BE2C (cell line): ENCODE measurements at places on chromosomes 6 and 20.

DNA sequence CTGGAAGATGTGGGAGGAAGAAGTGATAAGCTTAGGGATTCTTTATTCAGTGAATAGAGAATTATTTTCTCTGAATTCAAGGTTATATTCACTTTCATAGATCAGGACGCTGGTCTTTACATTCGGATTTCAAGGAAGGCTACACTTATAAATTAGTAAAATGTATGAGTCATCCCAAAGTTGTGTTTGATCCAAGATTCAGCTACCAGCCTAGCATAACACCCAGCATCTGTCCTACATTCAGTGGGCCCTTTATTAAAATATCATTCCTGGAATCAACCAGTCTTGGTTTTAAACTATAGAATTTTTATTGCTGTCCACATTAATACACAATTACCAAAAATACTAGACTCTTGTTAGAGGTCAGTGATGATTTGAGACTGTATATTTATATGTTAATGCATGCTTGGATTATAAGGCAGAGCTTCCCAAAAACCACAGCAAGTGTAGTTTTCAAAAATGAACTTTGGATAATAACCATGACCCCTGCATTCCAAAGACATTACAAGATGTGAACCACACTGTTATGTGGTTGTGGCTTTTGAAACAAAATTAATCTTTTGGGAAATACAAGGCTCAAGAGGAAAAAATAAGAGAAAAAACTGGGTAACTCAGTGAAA, 210.7 kb upstream of the CNR1 start:
- no peak for DNase-seq

DNA sequence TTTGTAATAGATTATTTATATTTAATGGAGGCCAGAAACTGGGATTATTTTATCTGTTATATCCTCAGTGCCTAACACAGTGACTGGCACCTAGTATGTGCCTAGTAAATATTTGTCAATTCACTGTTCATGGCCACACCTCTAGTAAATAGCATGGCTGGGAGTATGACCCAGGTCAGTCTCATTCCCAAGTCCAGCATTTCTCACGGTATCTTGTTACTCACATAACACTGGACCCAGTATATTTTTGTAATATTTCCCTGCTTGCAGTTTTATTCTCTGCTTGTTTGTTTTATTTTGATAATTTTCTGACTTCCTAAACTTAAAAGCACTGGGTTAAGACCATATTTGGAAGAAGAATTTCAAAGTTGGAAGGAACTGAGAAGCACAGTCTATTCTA, 47.7 kb downstream of the CTNNBL1 start:
- DNase-seq = no peak

DNA sequence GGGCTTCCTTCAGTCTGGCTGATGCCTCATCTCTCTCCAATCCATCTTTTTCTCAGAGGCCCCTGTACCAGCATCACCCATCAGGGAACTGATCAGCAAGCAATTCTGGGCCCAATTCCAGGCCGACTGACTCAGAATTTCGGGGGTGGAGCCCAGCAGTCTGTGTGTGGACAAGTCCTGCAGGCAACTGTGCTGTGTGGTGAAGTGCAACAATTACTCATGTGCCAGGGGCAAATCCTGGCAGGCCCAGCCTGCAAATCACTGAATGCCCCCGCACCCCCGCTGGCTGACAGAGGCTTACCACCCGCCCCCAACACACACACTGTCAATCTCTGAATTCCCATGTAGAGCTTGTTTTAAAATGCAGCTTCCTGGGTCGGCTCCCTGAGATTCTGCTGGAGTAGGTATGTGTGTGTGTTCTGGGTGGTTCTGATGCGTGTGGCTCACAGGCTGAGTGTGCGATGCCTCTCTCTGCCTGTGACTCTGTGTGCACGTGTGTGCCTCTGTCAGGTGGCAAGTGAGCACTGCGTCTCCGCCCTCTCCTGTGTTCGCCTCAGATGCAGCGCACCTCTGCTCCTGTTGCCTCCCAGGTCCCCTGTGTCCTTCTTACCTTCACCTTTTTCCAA, 45.4 kb downstream of the SSR1 start:
- peak; percentile 71 for DNase-seq

DNA sequence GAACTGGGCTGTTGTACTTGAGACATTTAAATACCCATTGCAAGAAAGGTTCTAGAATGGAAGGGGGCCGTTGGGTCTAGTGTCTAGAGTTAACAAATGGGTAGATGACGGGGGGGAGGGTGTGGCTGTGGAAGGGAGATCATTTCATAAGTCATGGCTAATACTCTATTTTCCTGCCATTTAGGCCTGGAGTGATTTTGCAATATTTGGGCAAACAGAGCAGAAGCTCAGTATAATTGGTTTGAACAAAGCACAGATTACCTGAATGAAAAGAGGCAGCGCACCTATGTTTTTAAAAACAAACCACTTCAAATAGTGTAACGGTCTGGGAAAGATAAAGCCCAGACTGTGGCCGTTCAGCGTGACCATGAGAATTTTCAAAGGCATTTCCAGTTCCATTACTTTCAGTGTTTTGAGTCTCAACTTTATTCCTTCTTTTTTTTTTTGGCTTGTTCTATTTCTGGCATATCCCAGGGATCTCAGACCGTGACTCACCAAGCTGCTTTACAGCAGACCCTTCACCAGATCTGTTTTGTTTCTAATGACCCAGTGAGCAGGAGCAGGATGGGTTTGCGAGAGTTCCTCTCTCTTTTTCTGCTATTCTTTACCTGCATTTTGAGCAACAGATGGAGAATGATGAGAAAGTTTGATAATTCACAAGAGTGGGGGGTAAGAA, 73.7 kb downstream of the LYRM2 start:
- no peak for DNase-seq

- no peak for DNase-seq
Measured at GRCh38 chr20:926670-927069, 10.5 kb upstream of the ANGPT4 start.

DNA sequence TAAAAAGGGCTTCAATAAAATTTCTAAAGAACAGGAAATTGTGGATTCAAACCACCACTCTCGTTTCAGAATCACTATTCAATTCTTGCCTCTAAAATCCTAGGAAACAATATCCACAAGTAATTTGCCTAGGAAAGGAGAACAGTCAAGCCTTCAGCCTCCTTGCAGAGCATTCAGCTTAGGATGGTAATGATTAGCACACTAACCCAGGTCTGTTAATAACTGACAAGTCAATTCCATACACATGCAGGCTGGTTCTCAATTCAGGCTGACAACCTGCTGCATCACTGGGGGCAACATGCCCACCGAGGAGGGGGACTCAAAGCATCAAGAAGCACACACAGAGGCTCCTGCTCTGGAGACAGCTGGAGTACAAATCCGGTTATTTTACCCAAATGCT, 57.6 kb downstream of the GMDS start:
- DNase-seq = no peak

DNA sequence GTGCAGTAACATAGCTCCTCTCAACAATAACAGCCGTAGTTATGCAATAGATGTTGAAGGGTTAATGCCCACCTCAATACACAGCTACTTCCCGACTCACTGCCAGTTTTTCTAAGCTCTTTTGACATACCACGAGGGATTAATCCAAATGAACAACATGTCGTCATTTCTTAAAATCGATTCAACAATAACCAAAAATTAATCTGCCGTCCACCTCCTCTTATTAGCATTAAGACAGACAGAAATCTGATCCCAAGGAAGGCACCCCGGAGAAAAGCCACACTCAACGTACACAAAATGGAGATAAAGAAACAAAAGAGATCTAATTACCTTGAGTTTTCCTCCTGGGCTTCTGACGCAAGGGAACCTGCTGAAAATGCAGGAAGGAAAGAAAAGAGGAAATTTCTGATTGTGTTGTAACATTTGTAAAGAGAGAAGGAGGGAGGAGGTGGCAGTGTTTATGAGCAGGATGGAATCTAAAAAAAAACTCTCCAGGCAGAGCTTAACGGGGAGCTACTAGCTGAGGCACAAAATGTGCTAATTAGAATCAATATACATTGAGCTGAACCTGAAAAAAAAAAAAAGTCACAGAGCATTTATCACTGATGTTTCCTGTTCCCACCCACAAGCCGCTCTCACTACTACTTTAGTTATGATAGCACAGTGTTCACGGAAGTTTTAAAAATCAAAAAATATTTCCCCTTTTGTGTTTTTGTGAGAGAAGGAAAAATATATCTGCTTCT, 109.3 kb downstream of the IPCEF1 start:
- DNase-seq = no peak

- DNase-seq = peak; percentile 73
Measured at GRCh38 chr6:34709386-34709785, 12.8 kb upstream of the ILRUN start.

- no peak for DNase-seq
Measured at GRCh38 chr20:41242807-41243206, 74.7 kb downstream of the ZHX3 start.
